ENCODE measurements at places on chromosomes 13 and 19. TPM values are rescaled to one million over a fixed set of nuclear protein-coding genes. Genes with fewer than 3 reads are reported as not detected.
A peak's percentile ranks its signal among the peaks of the same experiment; 100 is the strongest.

DNA sequence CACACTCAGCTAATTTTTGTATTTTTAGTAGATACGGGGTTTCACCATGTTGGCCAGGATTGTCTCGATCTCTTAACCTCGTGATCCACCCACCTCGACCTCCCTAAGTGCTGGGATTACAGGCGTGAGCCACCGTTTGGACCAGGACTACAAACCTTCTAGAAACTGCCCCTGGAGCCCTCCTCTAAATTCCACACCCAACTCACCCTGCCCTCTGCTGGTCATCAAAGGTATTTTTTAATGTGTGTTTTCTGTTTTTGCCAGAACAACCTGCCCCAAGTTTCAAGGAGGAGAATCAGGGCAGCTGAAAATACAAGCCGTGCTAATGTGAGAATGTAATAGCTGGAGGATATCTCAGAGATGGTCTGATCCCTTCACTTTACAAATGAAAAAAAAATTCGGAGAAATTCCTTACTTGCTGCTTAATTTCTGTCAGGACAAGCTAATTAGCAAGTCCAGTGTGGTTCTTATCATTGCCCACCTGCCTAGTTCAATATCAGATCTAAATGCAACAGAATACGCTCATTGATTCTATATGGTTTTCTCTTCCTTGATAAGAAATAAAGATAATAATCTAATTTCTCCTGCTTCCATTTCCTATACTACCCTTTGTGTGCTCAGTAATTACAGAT lies 4.1 kb downstream of the ATP8A2 start:
- H3K27me3 ChIP-seq = no peaks in the 10 kb centered on the region
- no peaks in the 10 kb centered on the region for H3K36me3 ChIP-seq
- H3K4me1 ChIP-seq = no peaks in the 10 kb centered on the region
- DNase-seq = peak; percentile 81

- DNase-seq = no peak
- H3K27me3 ChIP-seq = no peaks in the 10 kb centered on the region
- no peaks in the 10 kb centered on the region for H3K36me3 ChIP-seq
- H3K4me1 ChIP-seq = peaks cover 23% of the 10 kb centered on the region
- H3K4me3 ChIP-seq = peak overlapping the region; percentile 86
- H3K27ac ChIP-seq = peak overlapping the region; percentile 59
These were observed 24.6 kb upstream of the ZNF846 start for GRCh38 chr19:9793071-9793591.

The ZNF471 gene
- not detected for total RNA-seq

The LSM14A gene
- 171 TPM for total RNA-seq

DNA sequence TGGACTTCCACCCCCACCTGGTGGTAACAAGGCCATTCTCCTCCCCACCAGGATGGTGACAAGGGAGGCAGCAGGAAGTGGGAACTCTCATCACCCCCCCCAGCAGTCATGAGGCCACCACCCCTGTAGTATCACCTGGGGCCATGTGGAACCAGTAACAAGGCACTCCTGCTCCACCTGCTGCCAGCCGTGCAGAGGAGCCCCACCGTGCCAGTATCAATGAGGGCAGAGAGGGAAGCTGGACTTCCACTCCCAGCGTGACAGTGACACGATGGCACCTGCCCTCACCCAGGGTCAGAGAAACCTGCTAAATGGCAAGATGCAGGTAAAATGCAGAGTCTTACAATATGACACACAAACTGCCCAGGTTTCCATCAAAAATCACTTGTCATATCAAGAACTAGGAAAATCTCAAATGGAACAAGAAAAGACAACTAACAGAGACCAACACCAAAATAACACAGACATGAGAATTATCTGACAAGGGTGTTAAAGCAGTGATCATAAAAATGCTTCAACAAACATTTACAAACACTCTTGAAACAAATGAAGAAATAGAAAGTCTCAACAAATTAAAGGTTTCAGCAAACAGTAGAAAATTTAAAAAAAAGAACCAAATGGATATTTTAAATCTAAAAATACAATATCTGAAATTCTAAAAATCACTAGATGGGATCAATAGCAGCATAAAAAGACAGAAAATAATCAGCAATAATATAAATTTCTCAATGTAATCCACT lies 9.1 kb upstream of the SPACA7 start:
- H3K36me3 ChIP-seq = no peaks in the 10 kb centered on the region
- H3K4me1 ChIP-seq = peaks cover 75% of the 10 kb centered on the region
- no peak overlapping the region for H3K4me3 ChIP-seq
- DNase-seq = no peak

Data from Karpas-422 (cell line).